ENCODE measurements at places on chromosomes 6 and 20. TPM values are rescaled to one million over a fixed set of nuclear protein-coding genes. Genes with fewer than 3 reads are reported as not detected.

Gene SLC17A1
- total RNA-seq = not detected

Gene MYBL2
- 107 TPM for total RNA-seq

Gene CALHM4
- total RNA-seq = 0.72 TPM

Gene TNNC2
- total RNA-seq = not detected

Gene ARMH2
- total RNA-seq = not detected

Gene GRIK2
- total RNA-seq = not detected

Gene TINAG
- total RNA-seq = 0.21 TPM

Gene TPBG
- total RNA-seq = 9.0 TPM

- DNase-seq = no peak
Observed at GRCh38 chr6:16774437-16774836, 13.2 kb upstream of the ATXN1 start.

- DNase-seq = no peak
Observed at GRCh38 chr20:59485576-59486454, 118.5 kb upstream of the PHACTR3 start.

GRCh38 chr6:129725341-129725740, 15.4 kb upstream of the ARHGAP18 start:
- DNase-seq = no peak

DNA sequence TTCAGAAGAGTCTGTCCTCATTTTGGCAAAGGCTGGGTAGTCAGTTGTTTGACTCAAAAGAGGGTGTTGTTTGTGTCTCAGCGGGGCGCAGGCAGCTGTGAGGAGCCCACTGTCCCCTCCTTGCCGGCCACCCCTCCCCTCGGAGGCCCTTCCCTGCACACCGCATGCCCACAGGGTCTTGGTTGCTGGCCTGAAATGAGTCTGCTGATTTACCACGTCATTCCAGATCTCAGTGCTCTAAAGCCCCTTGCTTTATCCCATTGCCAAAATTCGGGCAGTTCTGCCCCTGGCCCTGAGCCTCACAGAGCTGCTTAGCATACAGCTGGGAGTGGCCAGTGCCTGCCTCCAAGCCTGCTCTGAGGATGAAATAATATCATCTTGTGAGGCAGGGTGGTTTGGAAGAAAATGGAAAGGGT, 220.7 kb downstream of the UST start:
- no peak for DNase-seq

- DNase-seq = no peak
Observed at GRCh38 chr6:20998748-20999448, 464.6 kb downstream of the CDKAL1 start.

GRCh38 chr20:48260129-48260756, 475.0 kb upstream of the SULF2 start:
- DNase-seq = no peak

DNA sequence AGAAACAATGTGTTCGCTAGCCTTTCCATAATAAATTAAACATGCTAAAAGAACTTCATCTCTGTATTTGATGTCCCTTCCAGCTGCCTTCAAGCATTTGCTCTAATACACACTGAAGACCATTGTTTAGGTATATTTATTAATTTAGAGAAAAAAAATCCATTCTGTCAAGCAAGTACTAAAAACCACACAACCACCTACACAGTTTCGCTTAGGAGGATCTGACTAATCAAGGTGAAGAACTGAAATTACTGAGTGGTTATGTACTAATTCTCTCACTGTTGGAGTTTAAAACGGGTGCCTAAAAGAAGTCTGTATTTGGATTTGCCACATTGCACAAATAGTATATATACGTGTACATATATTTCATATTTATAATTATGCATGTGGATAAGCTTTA, 58.9 kb downstream of the GMDS start:
- DNase-seq = no peak

DNA sequence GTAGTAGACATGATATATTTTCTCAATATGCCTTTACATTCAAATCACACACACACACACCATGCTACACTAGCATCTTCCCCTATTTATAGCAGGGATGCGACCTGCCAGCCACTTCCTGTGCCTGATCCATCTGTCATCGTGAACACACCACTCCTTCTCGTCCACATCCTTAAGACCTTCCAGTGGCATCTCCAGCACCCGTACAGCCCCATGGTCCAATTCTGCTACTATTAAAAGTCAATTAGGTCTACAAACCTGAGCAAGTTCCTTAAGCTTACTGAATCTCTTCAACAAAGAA, 54.5 kb downstream of the KIF16B start:
- DNase-seq = no peak

DNA sequence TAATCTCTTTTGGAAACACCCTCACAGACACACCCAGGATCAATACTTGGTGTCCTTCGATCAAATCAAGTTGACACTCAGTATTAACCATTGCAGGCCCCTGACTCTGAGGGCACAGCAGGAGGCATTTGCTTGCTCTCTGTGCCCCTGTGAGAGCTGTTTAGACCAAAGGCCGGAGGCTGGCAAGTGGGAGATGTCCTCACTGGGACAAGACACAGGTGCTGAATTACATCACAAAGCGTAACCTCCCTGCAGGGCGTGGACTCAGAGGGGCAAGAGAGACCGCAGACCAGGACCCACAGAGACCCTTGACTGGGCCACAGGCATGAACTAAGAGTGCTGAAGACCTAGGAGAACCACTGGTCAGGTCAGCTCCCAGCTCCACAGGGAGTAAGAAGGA, at the start of gene CST8:
Gene CST8, plus strand, starts transcription at position 301 of the 400 bp plus-strand sequence. CDS start 551 bp downstream, outside the sequence.
- no peak for DNase-seq

GRCh38 chr6:3277251-3277650, 18.5 kb downstream of the PSMG4 start:
- DNase-seq = no peak

DNA sequence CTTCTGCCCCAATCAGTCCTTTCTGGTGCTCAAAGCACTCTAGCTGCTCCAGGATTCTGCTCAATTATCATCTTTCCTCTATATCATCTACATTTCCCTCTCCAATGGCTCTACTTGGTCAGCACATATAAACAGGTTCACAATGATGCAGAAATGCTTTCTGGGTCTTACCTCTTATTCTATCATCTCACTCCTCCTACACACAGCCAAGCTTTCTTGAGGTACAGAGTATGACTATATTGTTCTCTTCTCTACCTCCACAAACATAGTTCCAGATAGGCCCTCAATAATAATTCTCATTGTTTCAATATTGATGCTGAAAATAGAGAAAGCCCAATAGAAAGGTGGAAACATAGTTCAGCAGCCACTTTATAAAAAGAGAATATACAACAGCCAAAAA, 48.2 kb downstream of the HIVEP2 start:
- DNase-seq = no peak

- no peak for DNase-seq
Observed at GRCh38 chr6:134521116-134521501, 203.2 kb upstream of the SGK1 start.

GRCh38 chr6:112018619-112019416, 35.1 kb upstream of the CCN6 start:
- peak; percentile 63 for DNase-seq

GRCh38 chr6:109963598-109964170, 14.4 kb upstream of the GPR6 start:
- DNase-seq = no peak

- peak; percentile 90 for DNase-seq
Observed at GRCh38 chr6:11535801-11536230, 1.7 kb upstream of the TMEM170B start.

DNA sequence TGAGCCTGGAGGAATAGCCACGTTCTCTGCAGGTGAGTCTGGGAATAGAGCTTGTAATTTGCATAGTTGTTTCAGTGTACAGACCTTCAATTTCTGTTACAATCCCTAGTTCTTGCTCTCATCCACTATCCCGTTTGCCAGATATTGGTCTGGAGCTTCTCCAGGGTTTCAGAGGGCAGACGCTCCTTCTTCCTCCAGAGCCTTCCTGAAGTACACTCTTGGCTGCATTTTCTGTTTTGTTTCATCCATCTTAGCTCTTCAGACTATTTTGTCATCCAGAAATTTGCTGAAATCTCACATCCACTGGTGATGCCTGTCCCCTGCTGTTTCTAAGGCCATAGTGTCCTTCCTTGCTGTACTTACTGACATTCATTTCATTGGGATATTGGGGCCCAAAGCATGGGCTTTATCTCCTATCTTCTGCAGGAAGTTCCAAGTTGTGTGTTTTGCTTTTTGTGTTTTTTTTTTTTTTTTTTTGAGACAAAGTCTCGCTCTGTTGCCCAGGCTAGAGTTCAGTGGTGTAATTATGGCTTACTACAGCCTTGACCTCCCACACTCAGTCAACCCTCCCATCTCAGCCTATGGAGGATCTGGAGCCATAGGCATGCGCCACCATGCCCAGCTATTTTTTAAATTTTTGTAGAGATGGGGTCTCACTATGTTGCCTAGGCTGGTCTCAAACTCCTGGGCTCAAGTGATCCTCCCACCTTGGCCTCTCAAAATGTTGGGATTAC, 18.7 kb downstream of the CDS2 start:
- no peak for DNase-seq

DNA sequence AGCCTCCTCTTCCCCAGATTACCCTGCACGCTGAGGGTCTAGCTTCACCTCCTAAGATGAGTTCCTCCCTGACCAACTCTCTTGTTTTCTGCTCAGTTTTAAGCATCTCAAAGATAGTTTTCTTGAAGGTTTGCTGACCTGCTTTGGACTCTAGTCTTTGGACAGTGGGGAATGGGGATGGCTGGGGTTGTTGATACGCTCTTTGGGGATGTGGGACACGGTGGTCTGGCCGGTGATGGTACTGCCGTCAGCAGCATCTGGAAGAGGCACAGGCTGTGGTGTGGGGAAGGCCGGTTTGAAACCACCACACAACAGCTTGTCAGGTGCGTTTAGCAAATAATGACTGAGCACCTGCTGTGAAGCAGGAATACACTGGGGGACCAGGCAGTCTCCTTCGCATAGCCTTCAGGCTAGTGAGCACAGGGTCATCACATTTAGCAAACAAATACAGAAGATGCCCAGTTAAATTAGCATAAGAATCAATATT, 94.1 kb downstream of the TMEM242 start:
- no peak for DNase-seq

GRCh38 chr6:102742754-102743356, 1349.3 kb downstream of the GRIK2 start:
- no peak for DNase-seq

GRCh38 chr20:2524709-2525506, 11.5 kb upstream of the TMC2 start:
- peak; percentile 65 for DNase-seq

DNA sequence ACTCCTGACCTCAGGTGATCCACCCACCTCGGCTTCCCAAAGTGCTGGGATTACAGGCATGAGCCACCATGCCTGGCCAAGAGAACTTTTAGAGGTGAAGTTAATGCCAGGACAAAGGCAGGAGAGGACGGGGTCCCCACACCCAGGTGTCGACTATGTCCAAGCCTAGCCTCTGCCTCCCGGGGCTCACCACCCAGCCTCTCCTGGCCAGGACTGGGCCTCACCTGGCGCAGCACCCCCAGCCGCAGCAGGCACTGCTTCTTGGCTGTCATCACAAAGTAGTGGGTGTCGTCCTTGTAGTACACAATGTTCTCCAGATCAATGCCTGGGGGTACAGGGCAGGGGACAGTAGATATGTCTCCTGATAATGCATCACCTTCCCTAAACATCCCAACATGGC, 4.2 kb downstream of the MICAL1 start:
- DNase-seq = no peak

DNA sequence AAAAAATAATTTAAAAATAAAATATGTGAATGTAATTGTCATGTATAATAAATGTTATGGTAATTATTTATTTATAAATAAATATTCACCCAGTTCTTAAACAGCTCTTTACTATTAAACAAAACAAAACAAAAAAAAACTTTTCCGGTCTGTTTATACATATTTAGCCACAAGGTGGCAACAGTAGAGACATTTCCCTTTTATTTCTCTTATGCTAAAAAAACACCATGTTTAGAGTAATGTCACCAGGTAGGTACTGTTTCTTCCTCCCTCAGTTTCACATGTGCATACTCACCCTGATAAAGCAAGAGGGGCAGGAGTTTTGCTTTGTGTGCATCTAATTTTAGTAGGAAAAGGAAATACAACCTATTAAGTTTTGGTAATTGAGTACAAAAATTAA, 610.4 kb upstream of the IMPG1 start:
- peak; percentile 40 for DNase-seq

DNA sequence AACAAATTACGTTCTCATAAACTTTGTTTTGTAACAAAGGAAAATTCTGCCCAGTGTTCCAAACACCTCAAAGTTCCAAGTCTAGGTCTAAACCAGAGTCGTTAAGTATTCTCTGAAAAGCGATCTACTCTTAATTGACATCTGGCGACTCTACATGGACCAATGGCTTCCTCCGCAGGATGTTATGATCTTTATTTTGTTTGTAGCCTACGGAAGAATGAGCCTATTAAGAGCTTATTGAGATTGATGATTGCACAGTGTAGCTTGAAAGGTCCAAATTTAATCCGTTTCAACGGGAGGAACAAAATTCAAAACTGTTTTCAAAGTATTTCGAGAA, 61.1 kb downstream of the FAM217A start:
- no peak for DNase-seq

GRCh38 chr6:163954088-163954775, 539.7 kb downstream of the QKI start:
- DNase-seq = no peak

DNA sequence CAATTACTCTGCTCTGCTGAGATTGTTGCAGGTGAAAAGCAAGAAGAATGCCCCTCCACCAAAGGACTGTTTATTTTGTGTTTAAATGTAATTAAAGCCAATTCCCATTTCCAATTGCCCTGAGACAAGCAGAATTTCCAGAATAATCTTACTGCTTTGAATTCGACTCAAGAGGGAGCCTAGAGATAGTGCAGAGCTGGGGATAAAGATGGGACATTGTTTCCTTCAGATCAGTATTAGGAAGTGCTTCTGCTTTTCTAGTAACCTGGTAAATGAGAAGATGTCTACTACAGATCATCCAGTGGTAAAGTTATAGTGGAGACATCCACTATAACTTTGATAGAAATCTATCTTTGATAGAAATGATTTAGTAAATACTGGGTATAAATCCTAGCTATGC, 326.9 kb downstream of the UBE3D start:
- DNase-seq = no peak

DNA sequence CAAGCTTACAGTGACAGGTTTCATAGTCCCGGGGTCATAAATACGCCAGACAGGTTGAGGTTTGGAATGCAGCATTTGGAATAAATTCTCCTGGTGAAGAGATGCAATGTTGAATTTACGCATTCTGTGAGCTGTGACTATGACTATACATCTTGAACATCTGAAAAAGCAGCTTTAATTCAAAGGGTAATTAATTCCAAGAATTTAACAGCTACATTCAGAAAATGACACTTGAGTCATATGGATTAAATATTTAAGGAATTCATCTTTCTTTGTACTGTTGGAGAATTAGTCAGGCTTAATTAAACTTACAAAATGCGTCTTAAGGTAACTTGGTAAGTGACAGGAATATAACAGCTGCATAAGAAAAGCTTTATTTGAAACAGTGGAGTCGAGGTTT, 74.7 kb downstream of the ESR1 start:
- DNase-seq = no peak

DNA sequence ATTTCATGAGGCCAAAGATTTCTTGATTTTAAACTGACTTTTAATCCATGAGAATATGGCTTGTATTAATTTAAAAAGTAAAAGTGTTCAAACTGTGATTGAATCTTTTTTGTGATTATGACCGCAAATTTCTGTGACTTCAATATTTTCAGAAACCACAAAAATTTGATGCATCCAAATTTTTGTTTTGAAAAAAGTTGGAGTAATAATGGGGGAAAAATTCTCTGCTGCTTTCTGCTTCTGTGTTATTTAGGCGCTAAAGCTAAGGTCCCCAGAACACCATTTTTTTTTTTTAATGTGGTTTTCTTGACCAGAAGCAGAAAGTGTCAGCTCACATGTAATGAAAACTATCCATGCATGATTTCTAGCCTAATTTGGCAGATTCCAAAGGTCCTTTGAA, 65.3 kb downstream of the GRIK2 start:
- DNase-seq = no peak
